Right ventricle myocardium inferior (tissue), 1 donor: ENCODE measurements at places on chromosomes 3 and 15. TPM values are rescaled to one million over a fixed set of nuclear protein-coding genes. Genes with fewer than 3 reads are reported as not detected.

The RIOX2 gene
- 13.2 TPM for total RNA-seq

The GUCA1C gene
- not detected for total RNA-seq

- DNase-seq = no peak
Observed at GRCh38 chr3:158152186-158152585, 42.3 kb downstream of the RSRC1 start.

- no peak for DNase-seq
Observed at GRCh38 chr15:80970018-80970657, 19.5 kb downstream of the MESD start.

GRCh38 chr3:31227131-31227562 is 305.6 kb upstream of the STT3B start:
- no peak for DNase-seq

DNA sequence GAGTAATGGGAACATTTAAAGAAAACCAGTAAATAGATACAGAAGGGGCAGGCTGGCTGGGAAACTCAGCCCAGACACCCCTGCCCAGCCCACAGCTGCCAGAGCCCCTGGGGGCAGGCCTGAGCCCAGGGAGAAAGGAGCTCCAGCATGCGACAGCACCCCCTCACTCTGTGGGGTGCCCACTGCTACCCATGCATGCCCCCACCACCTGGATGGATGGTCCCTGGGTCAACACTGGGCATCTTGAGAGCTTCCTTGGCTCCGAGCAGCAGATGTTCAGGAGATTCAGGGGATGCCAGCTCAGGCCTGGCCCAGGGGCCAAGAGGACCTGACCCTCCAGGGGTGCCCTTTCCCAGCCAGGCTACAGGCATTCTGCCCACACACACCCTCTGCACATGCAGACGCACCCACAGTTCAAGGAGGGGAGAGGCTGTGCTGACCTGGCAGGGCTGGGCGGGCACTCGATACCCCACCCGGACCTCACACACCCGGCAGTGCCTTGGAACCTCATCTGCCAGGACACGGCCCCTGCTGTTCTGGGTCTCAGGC is 31.5 kb downstream of the PTH1R start:
- DNase-seq = no peak

DNA sequence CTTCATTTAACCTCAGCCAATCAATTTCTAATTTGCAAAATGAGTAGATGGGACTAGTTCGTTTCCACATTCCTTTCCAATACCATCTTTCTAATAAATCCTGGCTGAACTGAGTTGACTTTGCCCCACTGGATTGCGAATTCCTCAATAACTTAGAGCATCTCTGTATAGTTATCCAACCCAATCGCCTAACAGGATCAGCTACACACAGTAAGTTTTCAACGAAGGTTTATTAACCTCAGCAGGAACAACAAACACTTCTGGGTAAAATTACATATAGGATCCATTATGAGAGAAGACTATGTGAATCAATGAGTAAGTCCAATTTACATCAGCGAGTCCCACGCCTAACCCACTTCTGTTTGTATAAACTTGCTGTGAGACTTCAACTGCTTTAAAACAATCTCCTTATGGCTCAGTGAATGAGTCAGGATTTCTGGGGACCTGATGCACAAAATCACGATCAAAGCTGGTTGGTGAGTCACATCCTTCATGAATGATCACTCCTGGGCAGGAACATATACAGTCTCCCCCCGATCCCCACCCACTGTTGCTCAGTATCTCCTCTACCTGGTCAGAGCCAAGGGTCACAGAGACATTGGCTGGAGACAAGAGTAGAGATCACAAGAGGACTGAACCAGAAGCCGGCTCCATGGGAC is 142.8 kb downstream of the EDEM1 start:
- DNase-seq = no peak

GRCh38 chr3:188955919-188956318 is 215.9 kb upstream of the TPRG1 start:
- DNase-seq = no peak
